ENCODE measurements at places on chromosomes 2 and 18. TPM values are rescaled to one million over a fixed set of nuclear protein-coding genes. Genes with fewer than 3 reads are reported as not detected.

The PTPN4 gene
- 14.2 TPM for polyA plus RNA-seq

The SERPINB3 gene
- polyA plus RNA-seq = not detected

The GCG gene
- not detected for polyA plus RNA-seq

The IL1F10 gene
- polyA plus RNA-seq = not detected

The MROH2A gene
- polyA plus RNA-seq = not detected

The CNTNAP5 gene
- polyA plus RNA-seq = 19.3 TPM
